ENCODE measurements at places on chromosomes 4 and X.

DNA sequence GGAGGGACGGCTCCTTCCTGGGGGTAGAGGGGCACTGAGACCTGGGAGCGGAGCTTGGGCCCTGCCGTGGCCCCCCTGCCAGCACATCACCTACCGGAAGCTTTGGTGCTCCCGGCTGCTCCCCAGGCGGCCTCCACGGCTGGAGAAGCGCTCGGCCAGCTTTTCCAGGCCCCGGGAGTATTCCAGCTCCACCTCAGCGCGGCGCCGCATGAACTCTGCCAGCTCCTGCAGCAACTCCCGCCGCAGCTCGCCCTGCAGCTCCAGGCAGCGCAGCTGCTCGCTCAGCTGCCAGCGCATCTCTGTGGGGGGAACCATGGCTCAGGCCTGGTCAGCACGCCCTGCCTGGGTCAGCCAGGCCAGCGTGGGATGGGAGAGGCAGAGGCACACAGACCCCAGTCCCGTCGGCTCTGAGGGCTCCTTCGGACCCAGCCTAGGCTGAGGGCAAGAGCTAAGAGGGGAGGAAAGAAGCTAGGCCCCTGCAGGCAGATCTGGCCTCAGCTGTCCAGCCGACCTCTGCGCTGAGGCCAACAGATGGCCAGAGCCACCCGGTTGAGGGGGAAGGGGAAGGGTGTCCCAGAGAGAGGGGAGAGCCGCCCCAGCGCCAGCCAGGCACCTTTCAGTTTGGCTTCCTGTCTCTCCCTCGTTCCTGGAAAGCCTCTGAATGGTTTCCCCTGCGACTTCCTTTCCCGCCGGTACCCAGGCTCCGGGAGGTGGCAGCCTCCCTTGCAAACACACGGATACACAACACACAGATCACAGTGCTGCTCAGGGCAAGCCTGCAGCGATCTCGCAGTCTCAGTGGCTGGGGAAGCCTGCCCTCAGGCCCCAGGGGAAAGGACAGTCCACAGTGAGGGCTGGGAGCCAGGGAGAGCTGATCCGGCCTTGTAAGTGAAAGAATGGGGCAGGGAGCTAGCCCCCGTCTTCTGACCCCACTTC lies 4.3 kb downstream of the ARHGAP4 start:
- DNase-seq = no peak

DNA sequence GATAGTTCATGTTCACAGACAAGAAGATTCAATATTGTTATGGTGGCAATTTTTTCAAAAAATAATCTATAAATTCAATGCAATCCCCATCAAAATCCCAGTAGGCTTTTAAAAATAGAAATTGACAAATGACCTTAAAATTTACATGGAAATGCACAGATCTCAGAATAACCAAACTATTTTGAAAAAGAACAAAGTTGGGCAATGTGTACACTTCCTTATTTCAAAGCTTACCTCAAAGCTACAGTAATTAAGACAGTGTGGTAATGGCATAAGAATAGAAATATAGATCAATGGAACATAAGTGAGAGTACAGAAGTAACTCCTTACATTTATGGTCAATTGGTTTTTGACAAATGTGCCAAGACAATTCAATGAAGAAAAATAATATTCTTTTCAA lies 39.0 kb downstream of the FRMD7 start:
- DNase-seq = no peak

- no peak for DNase-seq
Observed at GRCh38 chr4:67685532-67685859, 15.5 kb downstream of the UBA6 start.

GRCh38 chr4:172866421-172866820 lies 302.2 kb upstream of the GALNT7 start:
- no peak for DNase-seq

DNA sequence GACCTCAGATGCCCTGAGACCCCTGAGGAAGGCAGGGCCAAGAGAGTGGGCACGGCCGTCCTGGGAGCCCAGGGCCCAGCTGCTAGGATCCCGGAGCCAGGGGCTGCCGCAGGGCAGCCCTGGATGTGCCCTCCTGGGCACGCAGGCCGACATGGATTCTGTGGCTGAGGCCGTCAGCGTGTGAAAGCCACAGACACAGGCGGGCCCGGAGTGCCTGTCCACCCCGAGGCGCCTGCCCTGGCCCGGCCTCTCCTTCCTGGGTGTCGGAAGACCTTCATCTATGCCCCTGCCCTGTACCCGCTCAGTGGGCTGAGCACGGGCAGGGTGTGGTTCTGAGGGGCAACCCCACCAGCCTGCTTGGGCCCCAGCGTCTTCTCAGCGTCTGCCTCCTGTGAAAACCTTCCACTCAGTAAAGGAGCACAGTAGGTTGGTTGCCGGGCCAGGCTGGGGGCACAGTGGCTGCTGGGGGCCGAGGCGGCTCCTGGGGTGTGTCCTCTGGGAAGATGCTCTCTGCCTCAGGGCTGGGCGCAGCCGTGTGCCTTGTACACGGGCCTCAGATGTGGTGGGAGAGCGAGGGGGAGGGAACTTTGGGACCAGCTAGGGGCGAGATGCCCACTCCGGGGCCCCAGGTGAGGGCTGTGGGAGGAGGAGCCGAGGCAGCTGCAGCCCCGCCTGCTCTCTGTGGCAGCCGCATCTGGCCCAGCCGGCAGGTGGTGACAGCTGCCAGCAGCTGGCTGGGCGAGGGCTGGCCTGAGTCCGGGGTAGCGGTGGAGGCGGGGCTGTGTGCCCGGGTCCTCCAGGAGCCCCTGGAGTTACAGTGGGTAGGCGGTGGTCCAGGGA lies 20.8 kb downstream of the FGFRL1 start:
- DNase-seq = no peak

GRCh38 chrX:95076449-95076848 lies 1402.4 kb downstream of the FAM133A start:
- DNase-seq = peak; percentile 1

- DNase-seq = no peak
Observed at GRCh38 chr4:186653969-186654368, 69.7 kb downstream of the FAT1 start.

DNA sequence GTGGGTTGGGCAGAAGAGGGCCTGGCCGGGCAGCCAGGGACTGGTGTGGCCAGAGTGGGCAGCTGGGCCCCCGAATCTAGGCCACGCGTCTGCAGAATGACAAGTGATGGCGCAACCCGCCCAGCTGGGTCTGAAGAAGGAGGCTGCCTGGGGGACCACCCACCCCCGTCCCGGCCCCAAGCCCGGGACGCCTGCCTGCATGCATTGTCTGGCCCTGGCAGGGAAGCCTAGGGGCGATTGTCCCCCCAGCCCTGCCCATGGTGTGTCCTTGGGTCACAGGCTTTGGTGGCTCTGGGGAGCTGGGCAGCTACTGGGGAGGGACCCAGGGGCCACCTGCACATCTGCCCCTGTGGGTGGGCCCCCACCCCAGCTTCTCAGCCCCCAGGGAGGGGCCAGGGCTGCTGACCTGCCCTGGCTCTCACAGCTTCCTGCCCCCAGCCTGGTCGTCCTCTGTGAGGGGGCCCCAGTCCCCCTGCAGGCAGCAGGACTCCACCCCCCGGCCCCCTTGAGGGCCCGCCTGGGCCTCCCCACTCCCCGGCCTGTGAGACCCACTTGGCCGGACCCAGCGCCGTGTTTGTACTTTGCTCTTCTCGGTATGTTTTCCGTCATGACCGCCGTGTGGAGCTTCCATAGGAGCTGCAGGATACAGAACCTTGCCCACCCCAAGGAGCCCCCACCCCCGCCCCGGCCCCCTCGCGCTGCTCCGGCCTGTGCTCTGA lies 4.9 kb downstream of the FGFR3 start:
- no peak for DNase-seq

- DNase-seq = peak; percentile 4
Observed at GRCh38 chrX:109704563-109704962, 28.5 kb downstream of the ACSL4 start.

- DNase-seq = no peak
Observed at GRCh38 chr4:7654550-7655445, 220.1 kb upstream of the PSAPL1 start.

- no peak for DNase-seq
Observed at GRCh38 chr4:130955520-130955919, 1859.6 kb downstream of the C4orf33 start.

DNA sequence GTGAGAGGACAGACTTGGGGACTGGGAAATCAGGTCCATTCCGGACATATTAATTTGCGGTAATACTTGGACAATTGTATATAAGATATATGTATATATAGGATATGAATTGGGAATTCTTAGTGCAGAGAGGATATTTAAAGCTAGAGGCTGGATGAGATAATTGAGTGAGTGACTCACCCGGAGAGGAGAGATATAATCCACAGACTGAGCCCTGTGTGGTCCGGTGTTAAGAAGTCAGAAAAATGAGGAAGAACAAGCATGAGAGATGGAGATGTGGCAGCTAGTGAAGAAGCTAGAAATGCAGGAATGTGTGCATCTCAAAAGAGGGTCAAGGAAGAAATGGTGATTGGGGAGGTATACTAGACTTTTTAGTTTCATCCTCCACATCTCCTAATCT lies 336.2 kb downstream of the SLC7A11 start:
- DNase-seq = no peak

- DNase-seq = no peak
Observed at GRCh38 chr4:25592736-25593135, 62.9 kb upstream of the SLC34A2 start.

- DNase-seq = no peak
Observed at GRCh38 chr4:70914000-70914399, 11.8 kb downstream of the MOB1B start.

DNA sequence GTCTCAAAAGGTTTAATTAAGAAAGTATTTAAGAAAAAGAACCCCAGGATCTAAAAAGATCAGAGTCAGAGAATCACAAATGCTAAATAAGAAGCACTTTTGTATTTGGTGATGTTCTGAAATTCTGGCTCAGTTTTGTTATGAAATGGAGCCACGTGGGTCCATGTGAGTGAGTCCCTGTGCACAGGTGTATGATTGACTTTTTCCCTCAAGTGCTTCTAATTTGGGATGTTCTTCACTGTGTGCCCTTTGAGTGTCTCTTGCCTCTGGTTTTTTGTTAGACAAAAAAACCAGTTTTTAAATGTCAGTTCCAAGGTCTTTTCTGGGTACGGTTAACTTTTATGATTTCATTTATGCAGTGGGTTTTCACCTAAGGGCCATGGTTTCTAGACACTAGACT lies 44.4 kb downstream of the REPS2 start:
- no peak for DNase-seq

GRCh38 chrX:29948653-29949052 lies 266.7 kb upstream of the MAGEB2 start:
- no peak for DNase-seq

GRCh38 chr4:55866290-55866907 lies 13.0 kb downstream of the EXOC1 start:
- no peak for DNase-seq

DNA sequence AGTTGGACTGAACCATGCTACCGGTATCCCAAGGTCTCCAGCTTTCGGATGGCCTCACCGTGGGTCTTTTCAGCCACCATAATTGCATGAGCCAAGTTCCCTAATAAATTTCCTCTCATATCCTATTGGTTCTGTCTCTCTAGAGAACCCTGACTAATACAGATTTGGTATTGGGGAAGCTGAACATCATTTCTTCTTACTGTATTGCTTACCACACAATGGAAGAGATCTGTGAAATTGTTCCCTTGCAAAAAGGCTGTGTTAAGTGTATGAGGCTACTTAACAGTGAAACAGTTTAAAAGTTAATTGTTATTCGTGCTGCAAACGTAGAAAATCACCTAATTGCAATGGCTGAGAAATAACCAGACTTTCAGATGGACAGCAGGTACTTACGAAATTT lies 34.0 kb downstream of the PLAC8 start:
- no peak for DNase-seq

DNA sequence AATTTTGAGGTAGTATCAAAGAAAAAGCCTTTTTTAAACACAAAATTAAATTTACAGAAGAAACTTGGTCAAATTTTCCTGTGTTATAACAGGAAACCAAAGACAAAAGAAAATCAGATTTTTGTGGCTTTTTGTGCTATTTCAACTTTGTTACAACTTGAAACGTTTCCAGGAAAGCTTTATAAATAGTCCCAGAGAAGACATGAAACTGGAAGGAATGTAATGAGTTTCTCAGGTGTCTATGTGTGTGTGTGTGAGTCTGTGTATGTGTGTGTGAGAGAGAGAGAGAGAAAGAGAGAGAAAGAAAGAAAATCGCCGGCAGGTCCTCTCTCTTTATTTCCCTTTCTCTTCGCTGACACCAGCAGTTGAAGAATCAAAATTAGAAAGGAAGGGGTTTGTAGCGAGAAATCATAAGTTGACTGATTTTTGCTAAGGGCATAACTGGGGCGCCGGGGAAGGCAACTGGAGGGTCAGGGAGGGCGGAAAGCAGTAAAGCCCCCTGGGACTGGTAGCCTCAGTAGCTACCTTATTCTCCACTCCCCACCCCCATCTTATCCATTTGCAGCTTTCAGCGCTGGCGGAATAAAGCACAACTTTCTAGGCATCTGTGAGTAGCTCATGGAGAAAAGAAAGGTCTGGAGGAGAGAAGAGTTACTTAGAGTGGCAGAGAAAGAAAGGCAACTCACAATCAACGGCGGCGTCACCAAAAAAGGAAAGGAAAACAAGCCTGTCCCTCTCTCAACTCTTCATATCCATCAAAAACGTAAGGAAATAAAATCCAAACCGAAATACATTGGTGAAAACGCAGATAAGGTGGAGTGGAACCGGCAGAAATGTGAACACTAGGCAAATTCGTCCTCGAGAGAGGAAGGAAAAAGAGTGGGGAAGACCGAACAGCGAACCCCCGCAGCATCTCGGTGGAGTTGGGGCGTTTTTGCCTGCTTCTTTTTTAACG lies 1.3 kb downstream of the TMEM47 start:
- DNase-seq = no peak

- DNase-seq = no peak
Observed at GRCh38 chr4:149766135-149766534, 49.5 kb downstream of the IQCM start.

DNA sequence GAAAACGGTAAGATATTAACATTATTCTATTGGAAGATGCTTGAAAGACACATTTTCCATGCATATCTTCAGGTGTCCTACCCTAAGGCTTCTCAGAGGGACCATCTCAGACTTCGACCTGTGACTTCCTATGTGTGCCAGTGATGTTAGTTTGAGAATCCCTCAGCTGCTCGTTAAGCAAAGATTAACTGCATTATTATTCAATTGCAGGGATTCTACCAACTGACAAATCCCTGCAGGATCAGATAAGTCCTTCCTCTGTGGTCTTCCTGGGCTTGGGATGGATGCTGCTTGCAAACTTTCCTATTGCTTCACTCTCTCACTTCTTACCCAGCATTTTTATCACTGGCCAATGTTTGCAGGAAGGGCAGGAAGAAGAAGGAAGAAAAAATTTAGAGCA lies 83.0 kb upstream of the PPARGC1A start:
- DNase-seq = no peak

DNA sequence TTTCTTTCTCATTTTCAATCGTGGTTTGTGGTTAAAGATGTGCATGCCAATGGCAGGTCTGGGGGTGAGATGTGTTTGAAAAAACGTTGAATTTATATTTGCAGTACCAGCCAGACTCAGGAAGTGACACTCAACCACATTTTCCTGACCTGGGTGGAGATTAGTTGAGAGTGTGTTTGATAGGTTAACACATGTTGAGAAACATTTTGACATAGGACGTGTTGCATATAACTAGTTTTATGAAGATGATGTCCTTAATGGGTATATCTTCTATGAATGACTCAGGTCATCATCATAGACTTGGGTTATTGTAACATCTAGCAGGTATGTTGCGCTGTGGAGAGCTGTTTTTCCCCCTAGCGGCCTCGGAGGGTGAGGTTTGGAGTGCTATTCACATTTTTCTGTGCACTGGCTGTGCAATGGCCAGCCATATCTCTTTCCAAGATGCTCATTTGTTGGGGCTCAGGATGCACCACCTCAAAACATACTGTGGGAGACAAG lies 21.7 kb upstream of the CD38 start:
- DNase-seq = peak; percentile 83

- no peak for DNase-seq
Observed at GRCh38 chrX:151973851-151974335, 583 bp downstream of the GABRE start.
